Immature natural killer cell (primary cell): ENCODE measurements at places on chromosomes 1 and 21. TPM values are rescaled to one million over a fixed set of nuclear protein-coding genes. Genes with fewer than 3 reads are reported as not detected.

Gene TESK2
- polyA plus RNA-seq: 3.3 TPM

DNA sequence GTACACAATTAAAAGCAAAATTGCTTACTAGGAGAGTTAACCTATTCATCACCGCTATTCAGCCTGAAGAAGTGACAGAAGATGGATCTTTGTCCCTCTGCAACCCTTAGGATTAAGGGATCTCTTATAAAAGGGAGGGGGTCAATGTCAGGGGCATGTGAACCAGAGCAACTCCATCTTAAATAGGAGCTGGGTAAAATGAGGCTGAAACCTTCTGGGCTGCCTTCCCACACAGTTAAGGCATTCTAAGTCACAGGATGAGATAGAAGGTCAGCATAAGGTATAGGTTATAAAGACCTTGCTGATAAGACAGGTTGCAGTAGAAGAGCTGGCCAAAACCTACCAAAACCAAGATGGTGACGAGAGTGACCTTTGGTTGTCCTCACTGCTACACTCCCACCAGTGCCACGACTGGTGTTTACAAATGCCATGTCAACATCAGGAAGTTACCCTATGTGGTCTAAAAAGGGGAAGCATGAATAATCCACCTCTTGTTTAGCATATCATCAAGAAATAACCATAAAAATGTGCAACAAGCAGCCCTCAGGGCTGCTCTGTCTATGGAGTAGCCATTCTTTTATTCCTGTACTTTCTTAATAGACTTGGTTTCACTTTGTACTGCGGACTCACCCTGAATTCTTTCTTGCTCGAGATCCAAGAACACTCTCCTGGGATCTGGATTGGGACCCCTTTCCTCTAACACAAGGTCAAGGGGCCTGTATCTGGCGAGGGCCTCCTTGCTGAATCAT, 35.3 kb upstream of the NEK2 start:
- no peak for DNase-seq

GRCh38 chr1:236253918-236254637, 27.7 kb downstream of the ERO1B start:
- DNase-seq: no peak

GRCh38 chr1:117821774-117822482, 107.5 kb downstream of the GDAP2 start:
- DNase-seq: no peak

Gene MROH9
- not detected for polyA plus RNA-seq

Gene L1TD1
- polyA plus RNA-seq: not detected

DNA sequence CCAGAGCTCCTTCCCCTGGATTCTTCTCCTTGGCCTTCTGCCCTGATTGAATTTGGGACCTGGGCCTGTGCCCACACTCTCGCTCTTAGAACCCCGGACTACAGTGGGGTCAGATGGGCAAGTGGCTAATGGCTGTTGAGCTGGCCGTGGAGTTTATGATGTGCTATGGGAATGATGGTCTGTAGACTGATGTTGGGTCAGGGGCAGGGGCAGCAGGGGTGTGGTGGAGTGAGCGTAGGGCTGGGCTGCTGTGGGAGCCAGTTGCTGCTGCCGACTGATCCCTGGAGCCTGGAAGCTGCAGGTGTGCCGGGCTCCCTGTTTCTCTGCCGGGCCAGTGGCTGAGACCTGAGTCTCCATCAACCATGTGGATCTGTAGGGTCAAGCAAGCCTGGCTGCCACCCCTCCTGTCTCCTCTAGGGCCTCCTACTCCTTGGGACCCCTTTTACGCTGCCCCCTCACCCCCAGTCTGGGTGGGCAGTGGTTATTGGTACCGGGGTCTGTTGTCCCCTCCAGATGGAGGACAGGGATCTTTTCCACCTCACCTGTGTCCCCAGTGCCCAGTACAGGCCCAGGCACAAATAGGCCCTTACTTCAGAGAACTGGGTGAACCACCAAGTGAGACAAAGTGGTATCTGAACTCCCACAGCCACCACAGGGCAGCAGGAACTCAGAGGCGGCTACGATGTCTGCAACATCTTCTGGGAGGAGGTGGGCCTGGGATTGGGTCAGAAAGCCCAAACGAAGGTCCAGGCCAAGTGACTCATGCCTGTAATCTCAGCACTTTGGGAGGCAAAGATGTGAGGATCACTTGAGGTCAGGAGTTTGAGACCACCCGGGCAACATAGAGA, 5.1 kb downstream of the PODN start:
- DNase-seq: no peak

GRCh38 chr1:145991735-145992412, 4.5 kb downstream of the TXNIP start:
- DNase-seq: no peak

- no peak for DNase-seq
These were observed 329.0 kb downstream of the OLFM3 start for GRCh38 chr1:101667761-101668160.

GRCh38 chr1:167373986-167374385, 144.3 kb downstream of the CD247 start:
- DNase-seq: no peak

Gene ACTA1
- not detected for polyA plus RNA-seq

GRCh38 chr1:64248065-64248464, 44.6 kb downstream of the UBE2U start:
- DNase-seq: no peak

DNA sequence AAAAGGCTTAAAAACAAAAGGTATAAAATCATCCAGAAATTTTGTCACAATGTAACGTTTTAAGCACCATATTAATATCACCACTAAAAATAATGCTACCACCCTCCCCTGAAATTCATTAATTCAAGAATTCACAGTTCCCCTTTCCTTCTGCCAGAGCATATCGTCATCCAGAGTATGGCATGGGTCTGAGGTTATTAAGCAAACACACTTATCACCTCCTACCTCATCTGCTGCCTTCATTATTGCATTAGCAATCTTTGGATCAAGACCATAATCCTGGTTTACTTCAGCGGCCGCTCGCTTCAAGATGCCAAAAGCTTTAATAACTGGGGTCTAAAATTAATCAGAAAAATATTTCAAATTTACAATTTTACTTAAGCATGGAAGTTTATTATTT, 6.2 kb downstream of the FH start:
- no peak for DNase-seq

DNA sequence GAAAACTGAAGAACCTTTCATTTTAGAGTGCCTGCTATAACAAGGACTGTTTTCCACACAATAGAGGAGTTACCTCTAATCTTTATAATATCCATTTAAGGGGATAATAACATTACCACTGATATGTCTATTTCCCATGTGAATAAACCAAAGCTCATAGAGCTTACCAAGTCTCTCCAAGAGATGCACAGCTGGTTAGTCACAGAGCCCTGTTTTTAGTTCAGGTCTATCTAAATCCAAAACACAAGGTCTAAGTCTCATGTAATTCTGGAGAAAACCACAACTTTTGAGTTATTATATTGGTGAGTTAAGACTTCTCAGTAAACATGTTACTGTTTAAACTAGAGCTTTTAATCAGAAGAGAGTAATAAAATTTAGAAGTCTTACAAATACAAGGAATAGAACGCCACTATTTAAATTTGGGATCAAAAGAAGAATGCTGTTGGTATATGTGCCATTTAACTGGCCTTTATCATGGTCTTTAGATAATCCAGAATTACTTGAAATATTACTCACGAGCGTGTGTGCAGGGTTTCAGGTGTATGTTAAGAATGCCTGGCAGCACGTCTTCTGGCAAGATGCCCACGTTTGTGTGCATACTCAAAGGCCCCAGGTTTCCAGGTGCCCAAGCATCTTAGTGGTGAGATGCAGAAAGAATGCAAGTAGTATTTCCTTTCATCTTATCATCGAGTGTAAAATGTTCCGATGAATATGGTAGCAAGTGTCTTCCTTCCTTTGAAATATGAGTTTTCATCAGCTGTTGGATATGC, 190.6 kb downstream of the FMN2 start:
- DNase-seq: no peak

Gene SLAMF8
- 4.0 TPM for polyA plus RNA-seq

Gene RASSF5
- 310 TPM for polyA plus RNA-seq

DNA sequence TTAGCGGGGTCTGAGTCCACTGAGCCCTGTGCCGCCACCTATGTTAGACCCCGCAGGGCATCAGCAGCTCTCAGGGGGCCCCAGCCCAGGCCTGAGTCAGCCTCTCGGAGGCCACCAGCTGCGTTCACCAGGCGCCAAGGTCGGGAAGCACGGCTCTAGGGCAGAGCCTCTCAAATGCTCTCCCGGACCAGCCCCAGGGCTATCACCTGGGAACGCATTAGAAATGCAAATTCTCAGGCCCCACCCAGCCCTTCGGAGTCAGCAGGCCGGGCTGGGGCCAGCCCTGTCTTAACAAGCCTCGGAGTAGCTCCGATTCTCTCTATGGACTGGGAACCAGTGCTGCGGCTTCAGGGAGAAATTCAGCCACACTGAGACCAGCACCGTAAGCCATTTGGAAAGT, 37.2 kb upstream of the TSPEAR start:
- no peak for DNase-seq

DNA sequence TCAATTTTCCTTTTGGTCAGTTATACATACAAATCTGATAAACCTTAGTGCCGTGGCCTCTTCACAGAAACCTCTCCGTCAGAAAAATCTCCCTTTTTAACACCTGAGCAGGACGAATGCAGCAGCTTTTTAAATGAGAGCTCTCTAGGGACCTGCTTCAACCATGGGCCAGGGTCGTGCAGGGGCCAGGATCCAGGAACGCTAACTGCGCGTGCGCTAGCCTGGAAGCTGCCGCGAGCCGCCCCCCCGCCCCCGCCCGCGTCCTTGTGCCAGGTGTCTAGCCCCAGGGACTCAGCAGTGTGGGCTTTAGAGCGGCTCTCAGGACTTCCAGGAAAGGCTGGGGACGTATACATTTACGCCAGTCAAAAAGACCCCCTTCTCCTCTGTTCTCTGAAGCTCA, 136.8 kb upstream of the FMN2 start:
- DNase-seq: no peak

Gene PAQR6
- polyA plus RNA-seq: 2.1 TPM

Gene DNAJC11
- 9.6 TPM for polyA plus RNA-seq

DNA sequence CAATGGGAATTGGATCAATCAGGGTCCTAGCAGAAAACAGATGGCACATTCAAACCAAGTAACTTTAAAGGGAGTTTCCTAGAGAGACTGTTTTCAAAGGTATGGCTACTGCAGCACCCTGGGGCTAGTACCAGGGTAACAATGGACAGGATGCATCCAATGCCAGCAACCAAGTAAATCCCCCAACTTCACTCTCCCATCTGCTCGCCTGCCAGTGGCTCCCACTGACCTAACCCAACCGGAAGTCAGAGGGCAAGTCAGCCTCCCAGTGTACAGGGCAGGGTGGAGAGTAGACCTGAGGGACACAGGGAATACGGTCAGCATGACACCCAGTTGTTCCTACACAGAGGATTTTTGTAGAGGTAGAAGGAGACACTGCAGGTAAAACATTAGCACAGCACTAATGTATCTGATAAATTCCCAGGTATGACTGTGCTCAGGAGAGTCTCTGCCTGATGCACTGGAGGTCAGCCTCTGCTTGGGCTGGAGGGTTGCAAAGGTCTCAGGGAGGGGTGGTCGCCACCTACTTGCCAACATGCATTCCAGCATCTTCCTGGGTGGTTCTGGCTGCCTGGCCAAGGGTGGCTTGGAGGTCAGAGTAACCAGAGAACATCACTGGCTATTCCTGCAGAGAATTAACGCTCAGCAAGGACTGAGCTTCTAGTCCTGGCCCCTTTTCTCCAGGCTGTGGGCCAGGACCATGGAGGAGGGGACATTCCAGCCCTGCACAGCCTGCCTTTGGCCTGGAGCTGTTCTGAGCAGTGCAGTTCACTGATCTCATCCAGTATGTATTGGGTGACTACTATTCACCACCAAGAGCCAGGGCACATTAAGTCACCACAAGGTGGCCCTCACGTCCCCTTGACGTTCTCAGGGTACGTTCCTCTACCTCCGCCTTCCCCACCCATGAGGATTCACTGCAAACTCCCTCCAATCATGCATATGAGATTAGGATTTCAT, 5.1 kb upstream of the GJA4 start:
- DNase-seq: no peak

- no peak for DNase-seq
These were observed 47.9 kb downstream of the NPHP4 start for GRCh38 chr1:5944154-5944842.

Gene PFKFB2
- polyA plus RNA-seq: 1.4 TPM

DNA sequence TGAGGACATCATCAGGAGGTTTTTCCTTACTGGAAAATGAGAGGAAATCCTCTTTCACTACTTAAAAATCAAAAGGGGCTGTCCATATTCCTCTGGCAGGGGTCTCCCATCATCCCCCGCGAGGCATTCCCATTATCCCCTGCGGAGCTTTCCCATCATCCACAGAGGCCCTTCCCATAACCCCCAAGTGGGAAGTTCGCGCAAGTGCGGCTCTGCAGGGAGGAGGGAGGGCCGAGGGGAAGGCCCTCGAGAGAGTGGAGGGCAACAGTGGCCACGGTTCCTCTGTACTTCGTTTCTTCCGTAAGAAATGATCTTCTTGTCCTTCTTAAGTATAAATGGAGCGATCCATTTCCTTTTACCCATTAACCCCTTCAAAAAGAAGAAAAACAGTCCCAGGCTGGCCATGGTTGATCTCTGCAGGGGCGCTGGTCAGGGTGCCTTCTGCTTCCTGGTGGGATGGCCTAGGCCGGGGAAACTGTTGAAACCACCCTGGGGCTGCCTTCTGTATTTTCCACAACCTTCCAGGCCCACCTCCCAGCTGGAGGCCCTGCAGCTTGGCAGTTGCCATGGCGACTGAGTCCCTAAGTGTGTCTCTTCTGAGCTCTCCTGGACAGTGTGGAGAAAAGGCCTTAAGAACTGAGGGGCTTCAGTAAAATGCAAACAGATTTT, 3.6 kb upstream of the RSPH1 start:
- no peak for DNase-seq

Gene TSTD1
- polyA plus RNA-seq: 229 TPM

- DNase-seq: no peak
These were observed 869.9 kb downstream of the MRPL39 start for GRCh38 chr21:24737296-24737850.

GRCh38 chr1:209493559-209493958, 90.0 kb upstream of the CAMK1G start:
- no peak for DNase-seq

DNA sequence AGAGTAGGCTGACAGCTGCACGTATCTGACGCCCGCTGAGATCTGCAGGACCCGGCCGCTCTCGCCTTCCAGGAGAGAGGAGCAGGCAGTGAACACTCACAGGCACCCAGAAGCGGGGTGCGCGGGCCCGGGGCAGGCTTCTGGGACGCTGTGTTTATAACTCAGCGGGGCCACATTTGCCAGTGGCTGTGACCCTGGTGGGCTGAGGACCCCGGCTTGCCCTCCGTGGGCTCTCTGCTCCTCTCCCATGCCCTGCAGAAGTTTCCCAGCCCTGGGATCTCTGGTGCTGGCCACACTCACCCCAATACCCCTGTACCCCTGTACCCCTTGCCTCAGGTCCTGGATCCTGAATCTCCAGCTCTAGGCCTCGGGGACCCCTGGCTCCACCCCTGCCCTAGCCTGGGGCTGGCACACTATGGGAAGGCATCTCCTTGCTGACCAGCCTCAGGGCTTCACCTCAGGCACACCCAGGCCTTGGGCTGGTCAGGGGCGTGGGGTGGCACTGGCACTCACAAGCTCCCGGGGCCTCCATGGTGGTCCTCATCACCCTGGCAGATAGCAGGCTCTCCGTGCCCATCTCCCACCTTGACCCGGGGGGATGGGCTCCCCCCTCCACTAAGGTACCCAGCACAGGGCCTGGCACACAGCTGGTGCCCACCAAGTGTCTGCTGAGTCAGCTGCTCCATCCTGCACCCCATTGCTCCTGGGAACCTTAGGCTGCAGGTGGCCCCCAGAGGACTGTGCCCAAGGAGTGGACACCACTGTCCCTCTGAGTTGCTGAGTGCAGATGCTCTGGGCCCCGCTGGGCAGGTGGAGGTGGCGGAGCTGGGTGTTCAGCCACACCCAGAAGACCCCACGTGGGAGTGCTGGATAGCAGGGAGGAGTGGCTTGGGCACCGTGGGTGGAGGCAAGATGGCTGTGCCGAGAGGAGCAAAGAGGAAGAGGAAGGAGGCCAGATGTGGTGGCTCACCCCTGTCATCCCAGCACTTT, 32.4 kb downstream of the MORN1 start:
- DNase-seq: no peak
